ENCODE measurements at places on chromosomes 1 and 21. TPM values are rescaled to one million over a fixed set of nuclear protein-coding genes. Genes with fewer than 3 reads are reported as not detected.

ACAP3 gene
- 68.0 TPM for total RNA-seq

RUSC1 gene
- total RNA-seq: 34.4 TPM

PLA2G2D gene
- total RNA-seq: not detected

CYP4A22 gene
- not detected for total RNA-seq

AIDA gene
- total RNA-seq: 66.4 TPM

AZIN2 gene
- 1.5 TPM for total RNA-seq

OR10K1 gene
- total RNA-seq: not detected

UBL4B gene
- total RNA-seq: not detected

LCE1B gene
- total RNA-seq: not detected

DNA sequence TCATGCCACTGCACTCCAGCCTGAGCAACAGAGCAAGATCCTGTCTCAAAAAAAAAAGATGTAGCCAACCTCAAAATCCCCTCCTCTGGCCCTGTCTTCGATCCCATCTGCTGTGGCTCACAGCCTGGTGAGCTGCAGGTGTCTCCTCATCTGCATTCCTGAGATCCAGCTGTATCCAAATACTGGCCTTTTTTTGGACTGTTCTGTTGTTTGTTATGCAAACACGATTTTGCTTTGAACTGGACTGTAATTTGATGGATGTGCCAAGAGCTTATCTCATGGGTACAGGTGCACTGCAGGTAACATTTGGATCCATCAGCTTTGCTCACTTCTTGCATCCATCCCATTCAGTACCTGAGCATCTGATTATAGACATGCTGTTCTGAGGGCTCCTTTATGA is 14.1 kb upstream of the FAM43B start:
- DNase-seq: no peak
- no peaks in the 10 kb centered on the region for H3K4me1 ChIP-seq
- no peaks in the 10 kb centered on the region for H3K36me3 ChIP-seq
- no peak overlapping the region for H3K4me3 ChIP-seq

- H3K4me1 ChIP-seq: peaks cover 33% of the 10 kb centered on the region
- H3K27me3 ChIP-seq: no peaks in the 10 kb centered on the region
- H3K4me3 ChIP-seq: no peak overlapping the region
- H3K27ac ChIP-seq: 0 out of 2 replicates have a peak overlapping the region, but pooled peaks have one; percentile 20
Observed at GRCh38 chr1:229192031-229192430, 78.9 kb upstream of the RAB4A start.

DNA sequence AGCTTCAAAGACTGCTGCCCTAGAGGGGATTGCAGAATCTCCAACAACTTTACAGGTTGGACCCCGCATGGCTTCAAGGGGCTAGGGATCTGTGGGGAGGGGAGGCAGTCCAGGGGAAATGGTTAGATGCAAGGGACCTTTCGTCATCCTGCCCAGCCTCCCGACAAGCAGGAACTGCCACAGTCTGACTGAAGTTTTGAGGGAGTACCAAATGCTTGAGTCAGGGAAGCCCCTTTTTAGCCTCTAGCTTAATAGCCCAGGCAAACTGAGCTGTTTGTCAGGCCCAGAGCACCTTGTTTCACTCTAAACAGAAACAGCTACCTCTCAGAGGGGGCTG is 1.1 kb downstream of the TOR3A start:
- no peaks in the 10 kb centered on the region for H3K27me3 ChIP-seq
- no peaks in the 10 kb centered on the region for H3K36me3 ChIP-seq
- 0 out of 2 replicates have a peak, but pooled peaks cover 8% of the 10 kb centered on the region for H3K4me1 ChIP-seq
- peak overlapping the region; percentile 78 for H3K4me3 ChIP-seq
- H3K27ac ChIP-seq: peak overlapping the region; percentile 68

DNA sequence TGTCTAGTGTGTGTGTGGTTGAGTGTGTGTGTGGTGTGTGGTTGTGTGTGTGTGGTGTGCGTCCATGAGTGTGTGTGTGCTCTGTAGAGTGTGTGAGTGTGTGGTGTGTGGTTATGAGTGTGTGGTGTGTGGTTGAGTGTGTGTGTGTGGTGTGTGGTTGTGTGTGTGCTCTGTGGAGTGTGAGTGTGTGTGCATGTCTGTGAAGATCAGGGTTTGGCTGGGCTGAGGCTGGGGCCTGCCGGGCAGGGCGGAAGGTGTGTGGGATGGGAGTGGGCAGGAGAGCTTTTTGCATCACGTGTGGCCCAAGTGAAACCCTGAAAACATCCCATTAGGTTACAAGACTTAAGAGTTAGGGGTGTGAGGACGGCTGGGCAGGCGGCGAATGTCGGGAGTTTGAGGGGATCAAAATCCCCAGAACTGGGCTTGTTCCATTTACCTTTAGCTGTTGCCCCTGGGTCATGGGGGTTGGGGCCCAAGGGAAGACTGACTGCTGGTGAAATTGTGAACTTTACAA is 2.9 kb upstream of the FCMR start:
- DNase-seq: no peak
- H3K4me1 ChIP-seq: no peaks in the 10 kb centered on the region
- H3K27ac ChIP-seq: no peak overlapping the region
- H3K36me3 ChIP-seq: no peaks in the 10 kb centered on the region
- no peaks in the 10 kb centered on the region for H3K27me3 ChIP-seq

- no peaks in the 10 kb centered on the region for H3K27me3 ChIP-seq
- DNase-seq: no peak
- no peak overlapping the region for H3K27ac ChIP-seq
- no peak overlapping the region for H3K4me3 ChIP-seq
- H3K36me3 ChIP-seq: no peaks in the 10 kb centered on the region
- H3K4me1 ChIP-seq: no peaks in the 10 kb centered on the region
Observed at GRCh38 chr1:160665330-160666078, 18.7 kb upstream of the SLAMF1 start.

GRCh38 chr1:17122521-17123164 is 3.4 kb upstream of the PADI2 start:
- H3K4me3 ChIP-seq: no peak overlapping the region
- peaks cover 14% of the 10 kb centered on the region for H3K27me3 ChIP-seq
- peak; percentile 41 for DNase-seq

DNA sequence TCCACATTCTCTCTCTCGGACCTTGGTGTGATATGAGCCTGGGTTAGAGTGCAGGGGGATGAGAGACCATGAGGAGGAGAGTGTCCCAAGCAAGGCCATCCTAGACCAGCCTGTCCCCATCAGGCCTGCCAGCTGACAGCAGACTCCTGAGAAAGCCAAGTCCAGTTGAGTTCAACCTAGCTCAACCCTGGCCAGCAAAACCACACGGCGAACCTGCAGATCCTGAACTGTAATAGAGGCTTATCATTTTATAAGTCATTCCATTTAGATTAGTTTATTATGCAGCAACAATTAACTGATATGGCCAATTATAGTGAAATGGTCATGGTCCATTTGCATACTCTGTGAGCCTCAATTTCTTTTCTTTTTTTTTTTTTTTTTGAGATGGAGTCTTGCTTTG is 36.4 kb upstream of the ARHGEF10L start:
- H3K36me3 ChIP-seq: no peaks in the 10 kb centered on the region
- no peaks in the 10 kb centered on the region for H3K27me3 ChIP-seq
- DNase-seq: no peak

DNA sequence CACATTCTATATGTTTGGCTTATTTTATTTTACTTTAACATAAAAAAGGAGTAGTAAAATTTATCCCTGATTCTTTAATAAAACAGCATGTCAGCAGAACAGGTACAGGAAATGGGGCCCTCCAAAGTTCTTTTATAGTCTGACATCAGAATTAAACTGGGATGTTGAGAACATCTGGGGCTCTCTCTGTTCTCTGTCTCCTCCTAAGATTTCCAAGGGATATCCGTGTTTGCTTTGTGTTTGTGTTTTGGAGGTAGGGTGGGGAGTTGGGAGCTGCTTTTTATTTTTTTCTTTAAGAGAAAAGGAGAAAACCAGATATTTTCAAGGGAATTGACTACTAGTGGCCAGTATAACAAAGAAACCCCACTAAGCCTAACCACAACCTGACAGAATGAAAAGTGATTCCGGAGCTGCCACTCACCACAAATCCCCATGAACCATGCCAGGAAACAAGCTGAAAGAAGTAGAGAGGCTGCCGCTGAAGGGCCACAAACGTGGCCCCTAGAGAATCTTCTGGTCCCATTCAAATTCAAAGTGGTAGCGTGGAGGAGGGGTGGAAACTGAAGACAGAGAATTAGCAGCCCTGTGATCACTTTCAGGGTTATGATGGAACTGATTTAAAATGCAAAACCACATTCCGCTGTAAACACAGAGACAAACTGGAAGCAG is 369.6 kb upstream of the ADGRL2 start:
- no peak for DNase-seq
- H3K4me3 ChIP-seq: no peak overlapping the region
- H3K36me3 ChIP-seq: no peaks in the 10 kb centered on the region

- H3K27me3 ChIP-seq: no peaks in the 10 kb centered on the region
- no peak overlapping the region for H3K4me3 ChIP-seq
- no peaks in the 10 kb centered on the region for H3K36me3 ChIP-seq
- H3K4me1 ChIP-seq: peaks cover 18% of the 10 kb centered on the region
- DNase-seq: no peak
Observed at GRCh38 chr1:46187106-46187869, 10.9 kb downstream of the POMGNT1 start.

DNA sequence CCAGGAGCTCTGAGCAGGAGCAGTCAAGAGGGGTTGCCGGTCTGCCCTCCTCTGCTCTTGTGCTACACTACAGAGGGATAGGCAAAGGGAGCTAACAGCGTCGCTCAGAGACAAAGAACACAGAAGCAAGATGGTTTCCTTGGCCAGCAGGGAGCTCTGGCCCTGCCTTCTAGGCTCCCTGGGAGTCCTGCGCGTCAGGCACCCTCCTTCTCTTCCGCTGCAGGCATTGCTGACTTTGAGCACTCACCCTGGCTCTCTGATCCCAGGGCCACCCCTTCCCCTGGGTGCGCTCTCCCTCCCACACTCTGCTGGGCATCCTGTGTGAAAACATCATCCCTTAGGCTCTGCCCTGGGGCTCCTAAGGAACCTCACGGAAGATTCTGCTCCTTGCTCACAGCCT is 489 bp downstream of the TNNI1 start:
- H3K36me3 ChIP-seq: no peaks in the 10 kb centered on the region
- DNase-seq: no peak
- no peak overlapping the region for H3K27ac ChIP-seq

GRCh38 chr1:236458996-236459395 is 64.8 kb upstream of the LGALS8 start:
- H3K4me3 ChIP-seq: no peak overlapping the region
- H3K36me3 ChIP-seq: no peaks in the 10 kb centered on the region
- no peaks in the 10 kb centered on the region for H3K27me3 ChIP-seq
- no peak overlapping the region for H3K27ac ChIP-seq
- no peaks in the 10 kb centered on the region for H3K4me1 ChIP-seq

DNA sequence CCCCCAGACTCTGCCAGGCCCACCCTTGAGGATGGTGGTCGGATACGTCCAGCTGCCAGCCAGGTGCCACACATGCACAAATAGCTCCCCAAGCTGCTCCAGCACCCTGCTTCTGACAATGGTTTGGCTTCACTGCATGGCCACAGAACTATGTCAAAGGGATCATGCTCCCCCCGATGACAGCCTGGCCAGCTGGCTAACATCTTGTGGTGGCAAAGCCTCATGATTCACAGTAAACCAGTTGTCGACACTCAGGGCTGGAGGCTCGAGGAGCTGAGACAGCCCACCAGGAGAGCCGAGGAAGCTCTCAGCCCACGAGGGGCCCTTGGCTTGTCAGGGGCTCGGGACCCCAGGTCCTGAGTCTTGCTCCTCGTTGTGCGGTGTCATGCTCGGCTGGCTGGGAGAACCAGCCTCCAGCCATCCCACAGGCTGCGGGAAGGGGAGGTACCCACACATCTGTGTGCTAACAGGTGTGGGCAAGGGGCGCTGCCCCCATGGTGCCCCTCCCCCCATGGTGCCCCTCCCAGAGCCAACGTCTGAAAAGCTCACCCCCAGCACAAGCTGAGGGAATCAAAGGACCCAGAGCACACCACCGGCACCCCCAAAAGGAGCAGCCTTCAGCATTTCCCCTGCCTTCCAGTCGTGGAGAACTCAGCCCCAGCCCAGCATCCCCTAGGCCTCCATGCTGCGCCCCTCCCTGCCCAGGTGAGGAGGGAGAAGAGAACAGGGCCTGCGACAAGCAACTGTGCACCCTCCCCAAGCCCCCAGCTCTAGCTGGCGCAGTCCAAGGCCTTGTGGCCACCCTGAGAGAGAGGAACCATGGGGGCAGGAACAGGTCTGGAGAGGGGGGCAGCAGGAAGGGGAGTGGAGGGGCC is 41.2 kb downstream of the KIF21B start:
- no peaks in the 10 kb centered on the region for H3K27me3 ChIP-seq
- no peaks in the 10 kb centered on the region for H3K36me3 ChIP-seq
- no peak overlapping the region for H3K4me3 ChIP-seq
- peak; percentile 30 for DNase-seq
- no peak overlapping the region for H3K27ac ChIP-seq
- no peaks in the 10 kb centered on the region for H3K4me1 ChIP-seq

GRCh38 chr1:12368646-12369045 is 138.8 kb downstream of the VPS13D start:
- DNase-seq: no peak
- H3K27me3 ChIP-seq: no peaks in the 10 kb centered on the region
- H3K27ac ChIP-seq: no peak overlapping the region
- H3K4me1 ChIP-seq: no peaks in the 10 kb centered on the region

GRCh38 chr1:12053752-12054548 is 9.2 kb upstream of the TNFRSF8 start:
- H3K4me3 ChIP-seq: no peak overlapping the region
- no peak for DNase-seq
- H3K27me3 ChIP-seq: no peaks in the 10 kb centered on the region
- no peak overlapping the region for H3K27ac ChIP-seq

DNA sequence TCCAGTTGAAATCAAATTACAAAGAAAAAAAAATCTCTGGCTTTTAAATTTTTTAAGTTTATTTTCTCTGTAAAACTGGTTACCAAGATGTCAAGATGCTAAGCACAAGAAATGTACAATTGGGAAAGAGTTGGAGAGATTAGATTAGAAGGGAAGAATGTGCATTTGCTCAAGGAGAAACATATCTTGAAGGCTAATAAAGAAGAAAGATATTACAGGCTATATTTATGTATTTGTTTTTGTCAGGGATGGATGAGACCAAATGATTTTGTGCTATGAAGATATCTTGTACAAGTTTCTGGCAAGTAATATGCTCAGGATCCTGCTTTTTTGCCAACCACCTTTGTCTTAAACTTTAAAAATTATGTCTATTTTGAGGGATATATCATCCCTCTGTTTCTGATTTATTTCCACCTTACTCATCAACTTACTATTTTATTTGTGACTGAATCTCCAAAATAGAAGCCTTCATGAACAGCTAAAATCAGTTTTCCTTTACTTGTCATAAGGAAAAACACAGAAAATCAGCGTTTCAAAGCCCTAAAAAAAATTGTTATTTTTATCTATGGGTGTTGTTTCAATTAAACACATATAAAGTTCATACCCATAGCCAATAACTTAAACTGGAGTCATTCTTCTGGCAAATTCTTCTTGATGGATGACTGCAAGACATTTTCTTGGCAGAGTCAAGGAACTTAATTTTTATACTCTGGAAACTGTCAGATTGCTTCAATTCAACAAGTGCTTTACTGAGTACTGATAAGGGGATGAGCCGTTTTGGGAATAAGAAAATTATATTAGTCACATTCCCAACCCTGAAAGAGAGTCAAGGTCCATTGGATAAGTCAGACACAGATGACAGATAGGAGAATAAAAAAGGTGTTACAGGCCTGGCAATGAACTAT is 141.8 kb downstream of the CTH start:
- no peak overlapping the region for H3K4me3 ChIP-seq
- peaks cover 10% of the 10 kb centered on the region for H3K27me3 ChIP-seq
- no peak for DNase-seq
- no peaks in the 10 kb centered on the region for H3K4me1 ChIP-seq

GRCh38 chr1:9275567-9276034 is 17.1 kb upstream of the SPSB1 start:
- peak; percentile 92 for DNase-seq
- 0 out of 2 replicates have a peak overlapping the region, but pooled peaks have one; percentile 27 for H3K4me3 ChIP-seq
- no peaks in the 10 kb centered on the region for H3K36me3 ChIP-seq
- peak overlapping the region; percentile 56 for H3K27ac ChIP-seq
- H3K4me1 ChIP-seq: peaks cover 37% of the 10 kb centered on the region
